ENCODE measurements at places on chromosomes 13 and 19.

GRCh38 chr13:101025519-101025918, 350.9 kb upstream of the TMTC4 start:
- DNase-seq, result no peak

DNA sequence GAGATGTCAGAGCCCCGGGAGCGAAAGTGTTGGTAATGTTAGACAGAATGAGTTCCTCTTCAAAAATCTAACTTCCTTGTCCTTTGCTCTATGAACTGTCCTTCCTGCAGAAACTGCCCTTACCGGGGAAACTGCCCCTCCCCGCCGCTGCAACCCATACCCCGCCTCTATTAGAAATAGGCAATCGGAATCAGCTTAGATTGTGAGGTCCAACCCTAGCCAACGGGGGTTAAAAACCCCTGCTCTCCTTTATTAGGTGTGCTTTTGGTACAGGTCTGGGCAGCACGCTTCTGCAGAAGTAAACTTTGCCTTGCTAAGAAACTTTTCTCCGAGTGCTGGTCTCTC, 11.5 kb upstream of the CAPNS1 start:
- no peak for DNase-seq

GRCh38 chr19:51415187-51415586, 2.3 kb downstream of the SIGLEC10 start:
- DNase-seq, result no peak

- no peak for DNase-seq
These were observed 136.8 kb downstream of the DCT start for GRCh38 chr13:94342436-94343242.

DNA sequence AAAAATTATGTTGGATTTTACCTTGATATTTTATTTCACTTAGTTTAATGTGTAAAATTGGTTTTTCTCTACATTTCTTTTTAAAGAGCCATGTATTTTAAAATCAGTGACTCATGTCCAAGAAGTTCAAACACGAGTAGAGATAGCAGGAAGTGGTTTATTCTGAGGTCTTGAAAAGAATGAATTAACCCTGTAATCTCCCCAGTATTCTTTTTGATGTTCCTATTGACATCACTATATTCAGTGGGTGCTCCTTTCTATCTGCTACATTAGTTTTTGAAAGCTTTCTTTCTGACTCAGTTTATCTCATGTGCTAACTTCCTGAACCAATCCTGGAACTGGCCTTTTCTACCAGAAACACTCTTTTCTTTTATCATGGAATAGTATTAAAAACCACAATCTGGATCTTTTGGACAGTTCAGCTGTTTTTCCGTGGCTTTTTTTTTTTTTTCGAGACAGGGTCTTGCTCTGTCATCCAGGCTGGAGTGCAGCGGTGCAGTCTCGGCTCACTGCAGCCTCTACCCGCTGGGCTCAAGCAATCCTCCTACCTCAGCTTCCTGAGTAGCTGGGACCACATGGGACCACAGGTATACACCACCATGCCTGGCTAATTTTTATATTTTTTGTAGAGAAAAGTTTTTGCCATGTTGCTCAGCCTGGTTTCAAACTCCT, 114.9 kb downstream of the PCCA start:
- DNase-seq, result peak; percentile 22

GRCh38 chr13:46119883-46120614, 15.2 kb upstream of the CPB2 start:
- peak; percentile 60 for DNase-seq

DNA sequence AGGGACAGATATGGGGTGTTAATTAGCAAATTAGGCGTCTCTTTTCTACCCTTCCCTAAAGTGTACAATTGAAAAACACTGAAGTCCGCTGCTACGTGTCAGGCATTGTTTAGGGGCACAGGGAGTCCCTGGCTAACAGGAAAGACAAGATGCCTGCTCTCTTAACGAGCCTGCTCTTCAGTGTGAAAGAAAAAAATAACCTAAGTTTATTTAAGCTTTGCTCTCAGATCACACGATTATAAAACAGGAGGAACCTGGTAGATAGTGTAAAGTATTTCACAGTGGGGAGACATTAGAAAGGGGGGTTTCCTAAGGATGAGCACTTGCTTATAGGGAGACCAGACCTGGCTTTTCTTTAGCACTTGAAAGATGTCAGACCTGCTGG, 38.7 kb downstream of the IGFL2 start:
- DNase-seq, result no peak

DNA sequence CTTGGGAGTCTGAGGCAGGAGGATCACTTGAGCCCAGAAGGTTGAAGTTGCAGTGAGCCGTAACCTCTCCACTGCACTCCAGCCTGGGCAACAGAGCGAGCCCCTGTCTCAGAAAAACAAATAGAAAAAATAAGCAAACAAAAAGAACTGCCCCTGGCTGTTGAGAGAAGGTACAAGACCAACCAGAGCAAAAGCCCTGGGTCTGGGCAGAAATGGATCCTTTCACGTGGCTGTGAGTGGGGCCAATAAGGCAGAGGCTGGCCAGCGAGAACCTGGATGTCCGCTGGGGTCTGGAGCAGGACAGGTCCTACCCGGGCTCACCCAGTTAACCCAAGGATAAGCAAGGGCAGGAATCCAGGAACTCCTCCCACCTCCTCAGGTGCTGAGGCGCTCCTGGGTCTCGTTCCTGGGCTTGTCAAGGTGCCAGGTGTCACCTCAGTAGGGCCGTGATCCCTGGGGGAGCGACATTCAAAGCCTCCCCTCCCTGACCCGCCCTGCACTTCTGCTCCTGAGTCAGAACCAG, 4.7 kb upstream of the SLC5A5 start:
- DNase-seq, result no peak

DNA sequence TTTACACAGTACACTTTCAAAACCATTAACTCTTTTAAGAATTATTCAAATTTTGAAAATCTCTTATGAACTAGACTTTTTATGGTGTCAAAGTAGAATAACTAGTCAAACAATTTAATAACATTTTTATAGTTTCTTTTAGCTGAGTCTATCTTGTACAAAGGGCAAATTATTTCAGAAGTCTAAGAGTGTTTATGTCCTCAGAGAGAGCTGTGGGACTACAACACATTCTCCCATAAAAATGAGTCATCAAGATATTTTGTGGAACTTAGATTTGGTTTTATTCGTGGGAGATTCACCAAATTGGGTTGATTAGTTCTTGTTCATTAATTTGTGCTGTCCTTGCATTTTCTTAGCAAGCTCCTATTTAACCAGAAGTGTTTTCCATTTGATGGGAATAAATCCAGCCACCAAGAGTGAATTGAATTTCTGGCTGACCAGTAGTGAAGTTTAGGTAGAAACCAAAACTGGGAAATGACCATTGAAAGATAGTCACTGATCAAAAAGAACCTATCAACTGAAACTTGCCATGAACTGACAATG, 291.0 kb downstream of the DLEU7 start:
- DNase-seq, result no peak

- DNase-seq, result peak; percentile 60
These were observed 11.7 kb upstream of the CLN5 start for GRCh38 chr13:76980075-76980718.

DNA sequence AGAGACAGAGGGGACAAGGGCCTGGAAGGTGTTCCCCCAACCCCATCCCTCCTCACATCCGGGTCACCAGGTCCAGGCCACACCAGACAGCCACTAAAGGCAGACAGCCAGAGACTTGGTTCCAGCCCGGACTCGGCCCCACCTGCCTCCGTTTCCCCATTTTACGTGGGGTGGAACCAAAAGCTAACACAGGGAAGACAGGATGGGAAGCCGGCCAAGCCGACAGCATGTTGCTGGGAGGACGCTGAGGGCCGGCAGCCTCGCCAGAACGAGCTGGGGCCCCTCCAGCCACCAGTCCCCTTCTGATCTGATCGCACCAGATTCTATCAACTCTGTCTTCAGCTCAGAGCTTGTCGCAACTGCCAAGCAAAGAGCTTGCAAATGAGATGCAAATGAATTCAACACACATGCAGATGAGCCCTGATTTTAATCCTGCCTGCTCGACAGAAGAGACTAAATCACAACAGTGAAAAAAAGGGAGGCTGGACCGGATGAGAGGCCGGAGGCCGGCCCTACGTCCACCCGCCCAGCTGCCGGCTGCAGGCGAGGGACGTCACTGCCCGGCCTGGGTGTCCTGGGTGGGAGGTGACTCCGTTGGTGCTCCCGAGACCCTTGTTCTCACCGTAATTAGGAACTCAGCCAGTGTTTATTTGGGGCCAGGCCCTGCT, 17.5 kb upstream of the SHC2 start:
- no peak for DNase-seq

DNA sequence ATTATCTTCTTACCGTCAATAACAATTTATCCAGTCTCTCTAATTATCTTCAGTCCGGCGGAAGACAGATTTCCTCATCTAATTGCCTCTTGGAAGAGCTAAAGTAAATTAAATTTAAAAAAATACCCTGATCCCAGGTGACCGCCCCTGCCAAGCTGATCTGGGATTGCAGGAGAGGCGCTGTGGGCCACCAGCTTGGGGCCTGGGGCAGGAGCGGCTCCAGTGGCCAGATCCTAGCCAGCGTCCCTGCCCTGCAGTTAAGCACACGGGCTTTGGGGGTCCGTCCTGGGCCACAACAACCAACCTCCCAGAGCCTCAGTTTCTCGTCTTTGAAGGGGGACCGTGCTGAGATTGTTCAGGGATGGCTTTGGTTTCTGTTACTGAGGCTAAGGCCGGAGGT, 12.4 kb upstream of the TMEM255B start:
- no peak for DNase-seq

- no peak for DNase-seq
These were observed 58.7 kb downstream of the MRPL57 start for GRCh38 chr13:21235174-21235573.

DNA sequence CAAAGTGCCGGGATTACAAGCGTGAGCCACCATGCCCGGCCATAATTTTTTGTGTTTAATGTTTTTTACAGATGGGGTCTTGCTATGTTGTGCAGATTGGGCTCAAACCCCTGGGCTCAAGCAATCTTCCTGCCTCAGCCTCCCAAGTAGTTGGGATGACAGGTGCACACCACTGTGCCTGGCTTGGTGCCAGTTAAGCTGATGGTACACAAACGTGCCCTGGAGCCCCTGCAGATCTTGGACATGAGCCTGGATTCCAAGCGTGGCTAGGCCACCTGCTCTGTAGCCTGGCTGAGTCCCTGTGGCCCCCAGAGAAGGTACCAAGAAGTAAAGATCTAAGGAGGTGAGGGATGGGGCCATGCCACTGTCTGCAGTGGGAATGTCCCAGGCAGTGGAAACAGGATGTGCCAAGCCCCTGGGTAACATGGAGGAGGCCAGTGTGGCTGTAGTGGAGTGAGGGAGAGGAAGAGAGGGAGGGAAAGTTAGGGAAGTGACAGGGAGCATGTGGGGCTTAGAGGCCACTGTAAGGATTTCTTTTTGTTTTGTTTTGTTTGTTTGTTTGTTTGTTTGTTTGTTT, 7.0 kb downstream of the PRODH2 start:
- DNase-seq, result no peak

DNA sequence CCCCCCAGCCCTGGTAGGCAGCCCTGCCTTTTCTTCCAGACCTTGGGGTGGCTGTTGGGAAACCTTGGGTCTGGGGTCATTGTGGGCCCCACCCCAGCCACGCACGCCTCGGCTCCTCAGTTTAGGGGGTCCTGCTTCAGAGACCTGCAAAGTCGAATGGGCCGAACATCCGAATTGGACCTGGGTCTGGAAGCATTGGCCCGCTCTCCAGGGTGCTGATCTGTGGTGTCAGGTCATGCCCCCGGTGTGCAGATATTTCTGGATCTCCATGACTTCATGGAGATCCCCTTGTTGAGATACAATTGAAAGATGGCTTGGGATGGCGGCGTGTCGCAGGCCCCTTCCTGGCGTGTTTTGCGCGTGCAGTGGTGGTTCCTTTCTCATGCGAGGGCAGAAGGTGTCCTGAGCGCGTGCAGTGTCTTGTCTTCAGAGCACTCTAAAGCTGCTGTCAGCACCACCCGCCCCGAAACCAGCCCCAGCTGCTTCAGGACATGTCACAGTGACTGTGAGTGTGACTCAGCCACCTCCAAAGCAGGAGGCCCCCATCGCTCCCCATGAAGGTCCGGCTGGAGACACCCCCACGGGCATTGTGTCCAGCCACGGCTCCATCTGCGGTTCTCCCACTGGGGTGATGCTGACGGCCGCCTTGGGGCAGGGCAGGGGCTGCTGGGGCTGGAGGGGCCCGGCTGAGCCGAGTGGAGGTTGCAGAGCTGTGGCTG, 112.7 kb downstream of the KDM4B start:
- no peak for DNase-seq

- no peak for DNase-seq
These were observed 247.7 kb downstream of the GGACT start for GRCh38 chr13:100340865-100341264.

- DNase-seq, result no peak
These were observed 4.7 kb downstream of the KCTD4 start for GRCh38 chr13:45196096-45196495.

- DNase-seq, result peak; percentile 46
These were observed 471.4 kb downstream of the MYO16 start for GRCh38 chr13:109100705-109101304.

- no peak for DNase-seq
These were observed 165.6 kb upstream of the NBEA start for GRCh38 chr13:34776390-34776981.

DNA sequence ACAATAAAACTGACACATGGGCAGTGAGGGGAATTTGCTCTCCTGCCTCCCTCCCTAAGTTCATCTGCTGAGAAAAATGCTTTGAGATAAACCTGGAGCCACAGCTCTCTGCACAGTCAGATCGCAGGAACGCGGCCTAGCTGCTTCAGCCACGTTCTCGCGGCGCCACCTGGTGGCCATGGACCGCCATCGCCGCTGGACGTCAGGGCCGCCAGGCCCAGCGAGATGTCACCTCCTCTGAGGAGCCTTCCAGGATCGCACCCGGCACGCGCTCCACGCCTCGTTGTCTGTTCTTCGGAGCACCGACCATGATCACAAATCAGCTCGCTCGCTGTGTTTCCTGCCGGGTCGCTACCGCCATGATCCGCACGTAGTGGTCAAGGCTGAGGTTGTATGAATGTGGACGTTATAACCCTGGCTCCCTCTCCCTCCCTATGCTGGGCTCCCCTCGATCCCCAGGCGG, 20.6 kb upstream of the USP29 start:
- DNase-seq, result peak; percentile 32

DNA sequence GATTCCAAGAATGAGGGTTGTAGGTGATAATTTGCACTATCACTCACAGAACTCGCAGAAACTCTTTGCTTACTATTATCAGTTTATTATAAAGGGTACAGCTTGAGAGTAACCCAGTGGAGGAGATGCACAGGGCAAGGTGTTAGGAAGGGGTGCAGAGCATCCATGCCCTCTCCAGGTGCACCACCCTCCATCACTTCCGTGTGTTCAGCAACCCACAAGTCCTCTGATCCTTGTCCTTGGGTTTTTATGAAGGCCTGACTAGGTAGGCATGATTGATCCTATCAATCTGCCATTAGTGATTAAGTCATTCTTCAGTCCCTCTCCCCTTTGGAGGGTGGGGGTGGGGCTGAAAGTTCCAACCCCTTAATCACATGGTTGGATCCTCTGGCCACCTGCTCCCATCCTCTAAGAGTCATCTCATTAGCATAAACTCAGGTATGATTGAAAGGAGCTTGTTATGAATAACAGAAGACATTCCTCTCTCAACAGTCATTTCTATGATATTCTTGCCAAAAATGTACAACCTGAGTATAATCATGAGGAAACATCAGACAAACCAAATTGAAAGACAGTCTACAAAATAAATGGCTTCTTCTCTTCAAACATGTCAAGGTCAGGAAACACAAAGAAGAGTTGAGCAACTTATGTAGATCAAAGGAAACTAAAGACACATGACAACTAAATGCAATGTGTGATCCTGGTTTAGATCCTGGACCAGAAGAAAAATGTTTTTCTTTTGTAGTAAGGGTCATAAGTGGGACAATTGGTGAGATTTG, 225.4 kb downstream of the PCCA start:
- peak; percentile 59 for DNase-seq
